ENCODE measurements at places on chromosomes 12 and 14.

- no peaks in the 10 kb centered on the region for H3K36me3 ChIP-seq
- H3K4me3 ChIP-seq: no peak overlapping the region
- no peaks in the 10 kb centered on the region for H3K27me3 ChIP-seq
- peaks cover 8% of the 10 kb centered on the region for H3K4me1 ChIP-seq
- no peak overlapping the region for H3K27ac ChIP-seq
Observed at GRCh38 chr12:81255456-81255855, 177.6 kb downstream of the ACSS3 start.

DNA sequence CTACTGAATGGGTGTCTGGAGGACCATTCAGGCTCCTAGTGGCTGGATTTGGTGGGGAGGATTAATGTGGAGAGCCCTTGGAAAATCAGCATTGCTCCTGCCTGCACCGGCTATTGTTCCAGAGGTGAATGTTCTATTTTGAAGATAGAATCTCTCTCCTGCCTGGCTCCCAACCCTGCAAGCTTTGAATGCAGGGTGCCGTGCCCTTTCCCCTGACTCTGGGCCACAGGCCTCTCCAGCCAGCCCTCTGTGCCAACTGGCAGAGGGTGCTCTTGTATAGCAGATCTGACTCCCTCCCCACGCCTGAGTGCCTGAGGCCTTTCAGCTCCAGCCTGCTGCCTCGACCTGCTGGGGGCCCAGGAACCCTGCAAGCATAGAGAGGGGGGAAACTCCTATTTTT, 106.8 kb downstream of the TMEM260 start:
- peaks cover 35% of the 10 kb centered on the region for H3K4me1 ChIP-seq
- peak overlapping the region; percentile 68 for H3K27ac ChIP-seq
- no peaks in the 10 kb centered on the region for H3K36me3 ChIP-seq

DNA sequence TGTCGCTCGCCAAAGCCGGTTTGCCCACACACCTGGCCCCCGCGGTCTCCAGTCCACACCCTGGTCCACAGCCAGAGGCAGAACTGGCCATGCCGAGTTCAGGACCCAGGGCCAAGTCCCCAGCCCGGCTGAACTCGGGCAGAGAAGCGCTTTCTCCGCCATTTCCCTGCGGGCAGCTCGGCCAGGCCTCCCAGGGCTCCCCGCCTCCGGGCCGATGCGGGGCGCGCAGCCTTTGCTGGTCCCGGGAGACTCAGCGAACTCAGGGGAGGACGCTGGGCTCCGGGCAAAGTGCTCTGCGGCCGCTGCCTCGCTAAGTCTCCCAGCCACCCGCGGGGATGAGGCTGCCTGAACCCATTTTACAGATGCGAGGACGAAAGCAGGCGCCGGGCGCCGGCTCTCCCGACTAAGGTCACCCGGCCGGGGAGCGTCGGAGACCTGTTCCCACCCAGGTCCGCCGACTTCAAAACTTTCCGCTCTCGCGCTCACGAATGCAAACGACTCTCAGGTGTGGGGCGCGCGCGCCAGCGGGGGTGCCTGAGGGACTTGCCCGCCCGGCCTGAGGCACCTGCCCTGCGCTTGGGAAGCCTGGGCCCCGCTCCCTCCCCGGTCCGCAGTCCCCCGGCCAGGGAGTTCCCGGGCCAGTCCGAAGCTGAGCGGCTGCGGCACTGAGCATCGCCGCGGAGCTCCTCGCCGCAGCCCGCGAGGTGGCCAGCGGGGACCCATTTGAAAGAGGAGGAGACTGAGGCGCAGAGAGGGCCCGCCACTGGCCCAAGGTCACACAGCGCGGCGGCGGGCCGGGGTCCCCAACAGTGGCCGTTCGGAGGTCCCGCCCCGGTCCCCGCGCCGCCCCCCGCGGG, 627 bp downstream of the TESC start:
- no peaks in the 10 kb centered on the region for H3K36me3 ChIP-seq
- peak overlapping the region; percentile 74 for H3K4me3 ChIP-seq
- peaks cover 29% of the 10 kb centered on the region for H3K4me1 ChIP-seq
- DNase-seq: peak; percentile 38

GRCh38 chr12:115507951-115508722, 769.4 kb downstream of the MED13L start:
- no peaks in the 10 kb centered on the region for H3K36me3 ChIP-seq
- DNase-seq: peak; percentile 95
- H3K4me1 ChIP-seq: peaks cover 19% of the 10 kb centered on the region
- peak overlapping the region; percentile 25 for H3K4me3 ChIP-seq
- H3K27ac ChIP-seq: no peak overlapping the region

DNA sequence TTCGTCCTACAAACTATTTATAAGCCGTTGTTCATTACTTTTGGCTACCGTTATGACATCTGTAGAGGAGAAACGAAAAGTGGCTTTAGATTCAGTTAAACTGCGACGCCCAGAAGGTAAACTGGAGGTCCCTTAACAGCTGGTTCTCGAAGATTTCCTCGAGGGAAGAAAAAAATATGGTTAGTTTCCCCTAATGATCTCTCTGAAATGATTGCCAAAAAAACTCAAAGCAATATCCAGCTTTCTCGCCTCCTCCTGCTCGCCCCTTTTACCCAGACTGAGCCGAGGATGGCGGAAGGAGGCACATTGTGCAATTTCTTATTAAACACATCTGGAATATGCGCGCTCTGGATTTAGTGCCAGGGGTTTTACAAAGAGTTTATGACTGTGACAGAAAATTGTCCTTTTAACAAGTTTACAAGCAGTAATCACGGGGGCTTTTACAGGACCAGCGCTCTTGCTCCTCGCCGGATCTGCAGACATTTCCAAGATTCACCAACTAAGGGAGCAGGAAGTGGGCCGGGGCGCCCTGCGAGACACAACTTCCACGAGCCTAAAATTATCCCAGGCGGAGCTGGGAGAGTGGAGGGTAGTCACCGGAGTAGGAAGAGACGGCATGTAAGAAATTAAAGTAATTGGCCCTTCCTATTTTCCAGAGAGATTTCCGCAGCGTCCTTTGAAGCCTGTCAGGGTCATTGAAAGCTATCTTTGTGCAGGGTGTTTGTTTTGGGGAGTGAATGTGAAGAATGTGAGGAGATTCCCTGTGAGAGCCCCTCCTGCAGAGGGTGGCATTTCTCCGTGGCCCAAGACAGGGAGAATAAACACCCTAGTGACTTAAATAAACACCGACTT, 5.6 kb downstream of the SIX1 start:
- no peak overlapping the region for H3K27ac ChIP-seq
- peaks cover 43% of the 10 kb centered on the region for H3K4me1 ChIP-seq
- no peaks in the 10 kb centered on the region for H3K36me3 ChIP-seq
- H3K27me3 ChIP-seq: peaks cover 100% of the 10 kb centered on the region
- no peak overlapping the region for H3K4me3 ChIP-seq
- DNase-seq: peak; percentile 77

DNA sequence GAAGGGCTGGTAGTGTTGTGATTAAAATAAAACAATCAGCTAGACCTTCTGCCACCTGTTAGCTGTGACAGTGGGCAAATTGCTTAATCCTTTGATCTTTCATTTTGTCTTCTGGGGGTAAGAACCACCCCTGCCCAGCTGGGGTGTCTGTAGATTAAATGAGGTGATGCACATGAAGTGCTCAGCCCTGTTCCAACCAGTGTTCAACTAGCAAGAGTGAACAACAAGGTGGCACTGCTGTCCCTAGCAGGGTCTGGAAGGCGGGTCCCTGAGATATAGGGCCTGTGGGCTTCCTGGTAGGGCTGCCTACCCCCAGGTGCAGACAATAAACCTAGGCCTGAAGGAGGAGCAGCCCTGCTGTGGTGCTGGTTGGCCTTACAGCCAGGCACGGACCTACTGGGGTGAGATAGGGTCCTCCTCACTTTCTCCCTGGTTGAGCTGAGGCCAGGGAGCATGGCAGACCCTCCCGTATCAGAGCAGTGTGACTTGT, 60.6 kb downstream of the ARL6IP4 start:
- no peak overlapping the region for H3K4me3 ChIP-seq
- H3K27me3 ChIP-seq: no peaks in the 10 kb centered on the region
- peaks cover 7% of the 10 kb centered on the region for H3K4me1 ChIP-seq
- H3K36me3 ChIP-seq: no peaks in the 10 kb centered on the region
- H3K27ac ChIP-seq: no peak overlapping the region

DNA sequence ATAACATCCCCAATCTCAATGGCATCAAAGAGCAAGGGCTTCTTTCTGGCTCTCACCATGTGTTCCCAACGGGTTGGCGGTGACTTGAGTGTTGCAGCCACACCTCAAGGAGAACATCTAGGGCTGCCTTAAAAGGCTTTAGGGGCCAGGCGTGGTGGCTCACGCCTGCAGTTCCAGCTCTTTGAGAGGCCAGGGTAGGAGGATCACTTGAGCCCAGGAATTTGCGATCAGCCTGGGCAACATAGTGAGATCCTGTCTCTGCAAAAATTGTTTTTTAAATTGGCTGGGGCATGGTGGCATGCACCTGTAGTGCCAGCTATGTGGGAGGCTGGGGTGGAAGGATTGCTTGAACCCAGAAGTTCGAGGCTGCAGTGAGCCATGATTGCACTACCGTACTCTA, 14.9 kb downstream of the RFLNA start:
- DNase-seq: no peak
- H3K4me1 ChIP-seq: no peaks in the 10 kb centered on the region
- H3K36me3 ChIP-seq: no peaks in the 10 kb centered on the region
- no peaks in the 10 kb centered on the region for H3K27me3 ChIP-seq
- no peak overlapping the region for H3K27ac ChIP-seq

GRCh38 chr12:132397152-132397933, 68.0 kb upstream of the GALNT9 start:
- no peaks in the 10 kb centered on the region for H3K36me3 ChIP-seq
- H3K4me3 ChIP-seq: no peak overlapping the region
- H3K4me1 ChIP-seq: peaks cover 10% of the 10 kb centered on the region
- DNase-seq: no peak

- no peak overlapping the region for H3K27ac ChIP-seq
- no peak for DNase-seq
- no peaks in the 10 kb centered on the region for H3K36me3 ChIP-seq
- H3K27me3 ChIP-seq: no peaks in the 10 kb centered on the region
- H3K4me1 ChIP-seq: no peaks in the 10 kb centered on the region
Observed at GRCh38 chr12:71748081-71748850, 6.4 kb upstream of the RAB21 start.

DNA sequence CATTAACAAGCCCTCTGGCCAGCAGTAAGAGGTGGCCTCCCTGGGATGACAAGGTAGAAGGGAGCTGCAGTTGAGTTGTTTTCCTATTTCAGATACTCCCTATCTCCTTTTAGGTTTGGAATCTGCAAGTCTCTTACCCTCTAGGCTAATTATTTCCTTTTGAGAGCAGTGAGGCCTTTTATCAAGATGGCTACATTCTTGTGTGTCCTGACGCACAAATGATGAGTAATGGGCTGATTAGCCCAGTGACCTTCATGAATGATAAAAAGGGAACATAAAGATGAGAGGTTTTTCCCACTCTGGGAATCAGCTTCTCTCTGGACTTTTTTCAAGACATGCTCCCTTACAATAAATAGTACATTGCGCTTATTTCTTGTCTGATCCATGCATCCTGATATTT, 22.9 kb downstream of the DYRK2 start:
- no peak overlapping the region for H3K4me3 ChIP-seq
- H3K4me1 ChIP-seq: no peaks in the 10 kb centered on the region
- H3K27me3 ChIP-seq: no peaks in the 10 kb centered on the region
- no peak for DNase-seq
- H3K36me3 ChIP-seq: no peaks in the 10 kb centered on the region
- H3K27ac ChIP-seq: no peak overlapping the region

DNA sequence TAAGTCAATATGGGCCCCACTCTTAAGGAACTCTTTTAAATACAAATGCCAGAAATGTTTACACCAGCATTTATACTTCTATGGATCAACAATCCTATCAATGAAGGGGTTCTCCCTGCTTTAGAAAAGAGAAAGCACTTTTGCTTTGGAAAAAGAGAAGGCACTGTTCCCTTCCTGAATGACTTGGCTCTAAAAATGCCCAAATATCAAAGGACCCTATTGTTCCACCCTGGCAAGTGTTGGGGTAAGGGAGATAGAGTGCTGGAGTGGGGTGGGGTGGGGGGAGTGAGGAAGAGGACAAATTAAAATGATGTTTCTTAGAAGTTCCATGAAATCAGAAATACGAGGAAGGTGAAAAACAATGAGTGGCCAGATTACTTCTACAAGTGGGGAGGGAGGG, 131.6 kb upstream of the GRIN2B start:
- H3K4me3 ChIP-seq: no peak overlapping the region
- H3K4me1 ChIP-seq: no peaks in the 10 kb centered on the region
- H3K27ac ChIP-seq: no peak overlapping the region

DNA sequence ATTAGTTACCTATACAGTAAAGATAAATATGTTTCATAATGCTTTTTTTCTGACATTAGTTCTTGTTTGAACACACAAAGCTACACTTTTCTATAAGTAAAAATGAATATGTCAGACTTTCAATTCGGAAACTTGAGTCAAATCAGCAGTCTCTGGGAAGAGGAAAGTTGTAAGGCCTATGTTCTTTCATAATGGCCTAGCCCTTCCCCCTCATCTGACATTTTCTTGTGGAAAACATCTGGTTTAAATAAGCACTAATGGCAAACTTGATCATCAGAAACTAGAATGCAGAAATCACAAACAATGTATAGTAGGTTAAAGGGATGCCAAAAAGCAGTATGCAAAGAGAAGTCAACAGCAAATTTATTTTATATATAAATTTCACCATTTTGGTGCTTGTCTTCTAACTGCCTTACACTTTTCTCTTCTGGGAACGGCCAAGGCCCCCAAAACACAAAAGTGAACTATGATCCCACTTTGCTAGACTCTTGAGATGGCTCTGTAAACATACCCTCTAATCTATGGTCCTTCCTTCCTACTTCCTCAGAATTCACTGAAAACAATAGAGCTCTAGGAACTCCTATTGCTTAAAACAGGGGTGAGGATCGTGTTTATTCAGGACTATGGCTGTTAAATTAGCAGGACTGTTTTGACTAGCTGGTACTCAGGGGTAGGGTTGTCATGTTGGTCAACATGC, 444.1 kb downstream of the RAD51B start:
- no peaks in the 10 kb centered on the region for H3K36me3 ChIP-seq
- H3K27me3 ChIP-seq: peaks cover 11% of the 10 kb centered on the region
- DNase-seq: no peak
- peaks cover 60% of the 10 kb centered on the region for H3K4me1 ChIP-seq
- H3K27ac ChIP-seq: no peak overlapping the region

DNA sequence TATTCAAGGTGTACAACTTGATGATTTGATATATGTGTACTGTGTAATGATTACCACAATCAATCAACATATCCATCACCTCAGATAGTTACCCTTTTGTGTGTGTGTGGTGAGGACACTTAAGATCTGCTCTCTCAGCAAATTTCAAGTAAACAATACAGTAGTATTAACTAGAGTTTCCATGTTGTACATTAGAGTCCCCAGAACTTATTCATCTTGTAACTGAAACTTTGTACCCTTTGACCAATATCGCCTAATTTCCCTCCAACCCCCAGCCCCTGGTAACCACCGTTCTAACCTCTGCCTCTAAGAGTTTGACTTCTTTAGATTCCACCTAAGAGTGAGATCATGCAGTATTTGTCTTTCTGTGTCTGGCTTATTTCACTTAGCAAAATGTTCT, 12.1 kb downstream of the ADCK1 start:
- H3K27ac ChIP-seq: no peak overlapping the region
- H3K27me3 ChIP-seq: no peaks in the 10 kb centered on the region
- no peak overlapping the region for H3K4me3 ChIP-seq

DNA sequence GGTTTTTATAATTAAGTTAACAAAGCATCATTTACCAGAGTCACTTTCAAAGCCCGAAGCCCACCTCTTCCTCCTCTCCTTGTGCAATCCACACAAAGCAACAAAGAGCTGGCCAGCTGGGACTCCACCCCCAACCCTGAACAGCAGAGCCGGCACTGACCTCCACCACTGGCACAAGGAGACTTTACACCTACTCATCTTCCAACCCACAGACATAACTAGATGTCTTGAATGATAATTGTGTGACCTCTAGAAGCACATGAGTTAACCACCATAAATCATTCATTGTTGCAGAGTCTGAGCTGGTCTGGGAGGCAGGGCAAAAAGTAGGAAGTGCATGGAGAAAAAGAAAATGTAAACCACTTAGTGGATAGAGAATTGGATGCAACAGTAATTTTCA, 72.2 kb downstream of the ST8SIA1 start:
- peak; percentile 51 for DNase-seq
- no peaks in the 10 kb centered on the region for H3K36me3 ChIP-seq
- no peak overlapping the region for H3K4me3 ChIP-seq
- no peaks in the 10 kb centered on the region for H3K27me3 ChIP-seq
- H3K4me1 ChIP-seq: peaks cover 5% of the 10 kb centered on the region
